Glomerular endothelial cell (primary cell): ENCODE measurements at places on chromosomes 5 and 9.

DNA sequence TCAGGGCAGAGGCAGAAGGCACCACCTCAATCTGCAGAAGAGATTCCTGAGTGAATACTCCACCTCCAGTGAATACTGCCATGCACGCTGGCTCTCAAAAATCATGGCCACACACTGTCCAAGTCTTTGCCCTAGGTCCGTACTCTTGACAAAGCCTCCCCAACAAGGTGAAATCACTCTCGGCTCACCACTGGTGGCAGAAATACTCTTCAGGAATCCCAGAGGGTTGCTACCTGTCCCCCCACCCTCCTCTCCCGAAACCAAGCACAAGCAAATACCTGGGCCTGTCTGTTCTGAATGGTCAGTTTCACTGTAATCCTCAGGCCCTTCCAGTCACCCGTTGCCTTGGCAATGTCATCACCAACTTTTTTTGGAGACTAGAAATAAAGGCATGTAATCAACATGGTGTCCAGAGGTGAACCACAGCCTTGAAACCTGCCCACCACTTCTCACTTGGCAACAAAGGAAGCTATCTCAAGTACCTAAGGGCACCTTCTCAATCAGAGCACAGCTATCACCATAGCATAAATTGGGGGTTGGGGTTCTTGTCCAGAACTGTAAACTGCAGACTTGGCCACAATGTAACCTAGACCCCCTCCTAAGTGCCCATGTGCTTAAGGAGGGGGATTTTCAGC lies 1.8 kb downstream of the RPL12 start:
- DNase-seq = no peak

- no peak for DNase-seq
Observed at GRCh38 chr5:131760793-131761192, 36.0 kb downstream of the FNIP1 start.

DNA sequence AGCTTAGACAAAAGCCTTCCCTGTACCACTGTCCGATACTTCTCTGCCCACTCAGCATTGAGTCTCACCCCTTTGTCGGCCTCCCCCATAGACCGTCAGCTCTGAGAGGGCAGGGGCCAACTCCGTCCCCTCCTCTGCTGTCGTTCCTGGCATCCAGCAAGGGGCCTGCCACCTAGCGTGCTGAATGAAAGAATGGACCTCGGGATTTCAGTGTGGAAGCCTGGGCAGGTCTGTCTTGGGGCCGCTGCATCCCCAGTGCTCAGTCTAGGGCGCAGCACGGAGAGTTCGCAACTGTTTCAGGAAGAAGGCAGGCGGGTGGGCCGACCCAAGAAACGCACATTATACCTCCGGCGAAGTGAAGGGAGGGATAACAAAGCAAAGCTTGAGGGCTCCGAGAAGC lies 1.5 kb upstream of the TOR1B start:
- DNase-seq = no peak

DNA sequence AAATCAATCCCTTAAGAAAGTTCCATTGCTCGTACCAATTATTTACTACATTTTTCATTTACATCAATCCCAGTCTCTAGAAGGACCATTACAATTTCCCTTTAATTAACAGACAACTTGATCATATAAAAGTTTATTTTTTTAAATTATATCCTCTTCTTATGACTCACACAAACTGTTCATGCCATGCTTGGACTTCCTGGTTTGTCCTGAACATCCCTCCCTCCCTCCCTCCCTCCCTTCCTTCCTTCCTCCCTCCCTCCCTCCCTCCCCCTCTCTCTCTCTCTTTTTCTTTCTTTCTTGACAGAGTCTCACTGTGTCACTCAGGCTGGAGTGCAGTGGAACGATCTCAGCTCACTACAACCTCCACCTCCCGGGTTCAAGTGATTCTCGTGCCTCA lies 11.6 kb upstream of the CLTB start:
- DNase-seq = no peak

DNA sequence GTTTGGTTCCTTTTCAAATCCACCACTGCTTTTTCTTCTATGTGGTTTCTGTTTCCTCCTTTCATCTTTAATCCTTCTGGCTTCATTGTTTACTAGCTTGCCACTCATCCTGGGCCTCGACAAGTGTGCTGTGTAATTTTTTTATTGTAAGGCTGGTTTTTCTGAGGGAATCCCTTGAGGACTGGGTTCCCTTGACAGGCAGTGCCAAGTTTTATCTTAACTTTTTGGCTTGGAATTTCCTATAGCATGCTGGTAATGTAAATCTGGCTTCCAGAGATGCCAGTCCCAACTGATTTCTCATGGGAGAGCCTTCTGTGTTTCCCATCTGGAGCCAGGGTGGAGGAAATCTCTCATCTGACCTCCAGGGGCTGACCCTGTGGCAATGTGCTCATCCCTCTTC lies 184.7 kb downstream of the ROR2 start:
- DNase-seq = no peak
